ENCODE measurements at places on chromosomes 2 and 18.

DNA sequence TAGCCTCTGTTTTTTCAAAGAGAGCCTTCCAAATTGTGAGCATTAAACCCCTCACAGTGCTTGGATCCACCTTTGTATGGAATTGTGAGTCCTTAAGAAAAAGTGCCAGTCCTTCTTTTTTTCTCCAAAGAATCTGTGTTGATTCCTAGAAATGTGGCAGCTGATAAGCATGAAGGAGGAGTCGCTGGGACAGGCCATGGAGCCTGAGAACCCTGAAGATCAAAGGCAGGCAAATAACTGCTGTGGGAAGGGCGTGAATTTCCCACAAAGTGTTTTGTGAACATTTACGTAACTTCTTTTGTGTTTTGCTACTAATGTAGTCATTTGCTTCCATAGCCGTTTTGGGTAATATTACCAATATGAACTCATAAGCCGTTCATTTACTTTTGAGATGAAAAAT, 27.7 kb upstream of the CHMP1B start:
- no peak for DNase-seq

- DNase-seq, result no peak
These were observed 41.6 kb downstream of the TBC1D8 start for GRCh38 chr2:101109451-101110118.

DNA sequence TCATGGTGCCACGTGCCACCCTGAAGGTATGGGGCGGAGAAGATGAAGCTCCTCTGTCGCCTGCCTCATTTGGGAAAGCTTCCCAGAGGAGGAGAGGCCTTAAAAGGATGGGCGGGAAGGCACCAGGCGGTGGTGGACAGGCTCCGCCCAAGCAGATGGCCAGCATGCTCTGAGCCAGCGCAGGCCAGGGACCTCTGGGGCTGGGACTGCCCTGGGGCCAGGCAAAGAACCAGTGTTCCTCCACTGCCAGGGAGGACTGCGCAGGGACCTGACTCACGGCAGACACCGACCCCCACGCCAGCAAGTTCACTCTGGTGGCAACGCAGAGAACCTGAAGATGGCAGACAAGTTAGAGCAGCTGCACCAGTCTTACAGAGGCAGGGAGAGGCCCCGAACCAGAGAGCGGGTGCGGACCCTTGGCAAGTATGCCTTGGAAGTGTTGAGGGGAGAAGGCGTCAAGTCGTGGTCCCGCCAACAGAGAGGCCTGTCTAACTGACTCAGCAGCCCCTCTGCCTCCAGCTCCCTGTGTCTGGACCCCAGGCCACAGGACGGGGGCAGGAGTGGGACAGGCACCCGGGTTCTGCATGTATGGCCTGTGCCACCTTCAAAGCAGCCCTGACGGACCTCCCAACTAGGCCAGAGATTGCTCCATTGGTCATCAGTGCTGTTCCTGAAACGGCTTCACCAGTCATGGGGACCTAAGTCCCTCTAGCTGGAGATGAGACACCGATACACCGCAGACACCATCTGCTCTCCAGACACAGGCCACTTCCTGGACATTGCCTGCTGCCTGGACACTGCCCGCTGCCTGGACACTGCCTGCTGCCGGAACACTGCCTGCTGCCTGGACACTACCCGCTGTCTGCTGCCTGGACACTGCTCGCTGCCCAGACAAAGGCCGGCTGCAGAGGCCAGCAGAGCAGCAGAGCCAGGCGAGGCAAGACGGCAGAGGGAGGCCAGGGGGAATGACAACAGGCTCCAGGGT, 124.7 kb downstream of the HDAC4 start:
- DNase-seq, result no peak

DNA sequence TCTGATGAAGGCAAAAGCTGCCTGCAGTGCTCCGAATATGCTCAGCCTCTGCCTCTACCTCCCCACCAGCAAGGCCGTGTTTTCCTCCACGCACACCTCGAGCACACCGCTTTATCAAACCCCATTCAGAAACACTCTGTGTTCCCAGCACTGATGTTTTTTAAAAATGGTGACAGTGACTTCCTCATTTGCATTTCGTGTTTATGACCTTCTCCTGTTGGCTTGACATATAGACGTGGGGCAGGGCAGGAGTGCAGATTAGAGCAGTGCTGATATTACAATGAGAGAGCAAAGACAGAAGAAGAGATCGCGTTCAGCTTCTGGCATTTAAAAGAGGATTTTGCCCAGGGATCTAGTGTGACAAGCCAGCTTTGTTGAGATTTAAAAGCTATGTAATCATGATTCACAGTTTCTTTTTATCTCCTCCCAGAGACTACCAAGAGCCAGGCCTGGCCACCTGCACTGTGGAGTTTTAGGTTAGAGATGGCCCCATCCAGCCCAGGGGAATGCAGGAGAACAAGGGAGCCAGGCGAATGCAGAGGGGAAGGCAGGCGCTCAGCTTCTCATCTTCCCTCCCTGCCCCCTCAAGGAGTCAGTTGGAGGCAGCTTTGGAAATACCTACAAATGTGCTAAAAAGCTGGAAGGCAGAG, 61.5 kb upstream of the NEDD4L start:
- DNase-seq, result no peak

GRCh38 chr18:12008181-12008767, 27.0 kb downstream of the IMPA2 start:
- no peak for DNase-seq

GRCh38 chr2:11365096-11365879, 20.9 kb upstream of the ROCK2 start:
- DNase-seq, result no peak

- DNase-seq, result no peak
These were observed 49.9 kb downstream of the MTCL1 start for GRCh38 chr18:8754995-8755960.

DNA sequence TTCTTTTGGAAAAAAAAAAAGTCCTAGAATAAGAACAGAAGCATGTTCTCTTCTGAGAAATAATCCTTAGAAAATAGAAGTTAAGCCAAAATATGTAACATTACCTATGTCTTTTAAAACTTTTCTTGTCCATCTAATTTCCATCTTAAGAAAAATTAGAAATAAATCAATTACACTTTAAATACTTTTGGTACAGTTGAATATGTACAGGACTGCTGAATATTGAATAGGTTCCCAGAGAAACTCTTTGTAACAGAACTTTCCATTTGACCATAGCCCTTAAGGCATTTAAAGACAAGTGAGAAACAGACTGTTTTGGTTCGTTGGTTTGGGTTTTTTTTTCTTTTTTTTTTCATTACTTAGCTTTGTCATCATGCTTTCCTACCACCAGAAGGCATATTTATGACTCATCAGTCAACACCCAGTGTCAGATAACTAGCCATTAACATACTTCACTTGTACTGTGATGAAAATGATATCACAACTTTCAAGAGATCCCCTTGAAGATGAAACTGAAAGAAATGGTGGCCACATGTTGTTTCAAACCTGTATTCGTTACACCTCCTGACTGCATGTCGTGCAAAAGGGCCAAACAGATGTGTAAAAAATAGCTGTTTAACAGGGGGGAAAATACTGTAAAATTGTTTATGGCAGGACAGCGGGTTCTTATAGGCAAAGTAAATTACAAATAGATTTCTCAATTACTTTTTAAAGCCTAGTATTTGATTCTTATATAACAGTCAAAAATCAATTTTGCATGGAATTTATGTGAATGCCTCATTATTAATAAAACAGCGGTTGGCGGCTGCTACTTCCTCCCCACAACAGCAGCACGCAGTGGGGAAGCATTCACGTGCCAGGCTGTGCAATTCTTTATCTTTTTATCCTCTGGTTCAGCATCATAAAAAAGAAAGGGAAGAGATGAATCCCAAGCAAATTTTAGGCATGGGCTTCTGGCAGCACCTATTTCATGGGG, 280.7 kb upstream of the HNRNPA3 start:
- DNase-seq, result no peak

DNA sequence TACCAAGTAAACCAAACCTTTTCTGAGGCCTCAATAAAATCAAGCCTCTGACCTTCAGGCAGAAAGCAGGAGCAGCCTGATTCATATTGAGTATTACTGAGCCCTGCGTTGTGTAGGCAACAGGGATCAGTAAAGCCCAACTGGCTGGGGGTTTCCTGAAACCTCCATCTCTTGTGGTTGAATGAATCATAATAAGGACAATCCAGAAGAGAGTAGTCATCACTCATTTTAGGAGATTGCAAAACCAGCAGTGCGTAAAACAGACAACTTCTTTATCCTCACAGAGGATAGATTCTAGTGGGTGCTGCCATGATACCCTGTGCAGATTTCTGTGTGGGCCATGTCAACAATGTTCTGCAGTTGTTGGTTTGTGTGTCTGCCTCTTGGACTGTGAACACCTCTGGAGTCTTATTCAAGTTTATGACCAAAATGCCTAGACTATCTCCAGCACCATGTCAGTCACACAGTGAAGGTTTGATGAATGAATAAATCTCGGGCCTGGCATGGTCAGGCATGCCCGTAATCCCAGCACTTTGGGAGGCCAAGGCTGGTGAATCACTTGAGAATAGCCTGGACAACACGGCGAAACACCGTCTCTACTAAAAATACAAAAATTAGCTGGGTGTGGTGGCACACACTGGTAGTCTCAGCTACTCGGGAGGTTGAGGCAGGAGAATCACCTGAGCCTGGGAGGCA, 51.8 kb upstream of the RAB27B start:
- peak; percentile 88 for DNase-seq

- no peak for DNase-seq
These were observed 236.4 kb downstream of the PLCL1 start for GRCh38 chr2:198040835-198041234.

DNA sequence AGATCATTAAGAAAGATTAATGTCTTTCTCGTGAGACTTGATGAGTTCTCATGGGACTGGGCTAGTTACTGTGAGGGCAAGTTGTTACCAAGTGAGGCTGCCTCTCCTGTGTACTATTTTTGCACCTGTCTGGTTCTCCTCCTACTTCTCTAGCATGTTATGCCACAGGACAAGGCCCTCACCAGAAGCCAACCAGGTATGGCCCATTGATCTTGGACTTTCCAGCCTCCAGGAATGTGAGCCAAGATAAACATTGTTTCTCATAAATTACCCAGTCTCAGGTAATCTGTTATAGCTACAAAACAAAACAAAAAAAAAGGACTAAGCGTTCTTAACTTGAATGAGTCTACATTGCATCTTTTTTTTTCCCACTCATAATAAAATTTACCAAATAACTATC, 184.1 kb downstream of the CDH7 start:
- DNase-seq, result no peak

GRCh38 chr2:151237422-151238025, 24.1 kb downstream of the RBM43 start:
- DNase-seq, result no peak

DNA sequence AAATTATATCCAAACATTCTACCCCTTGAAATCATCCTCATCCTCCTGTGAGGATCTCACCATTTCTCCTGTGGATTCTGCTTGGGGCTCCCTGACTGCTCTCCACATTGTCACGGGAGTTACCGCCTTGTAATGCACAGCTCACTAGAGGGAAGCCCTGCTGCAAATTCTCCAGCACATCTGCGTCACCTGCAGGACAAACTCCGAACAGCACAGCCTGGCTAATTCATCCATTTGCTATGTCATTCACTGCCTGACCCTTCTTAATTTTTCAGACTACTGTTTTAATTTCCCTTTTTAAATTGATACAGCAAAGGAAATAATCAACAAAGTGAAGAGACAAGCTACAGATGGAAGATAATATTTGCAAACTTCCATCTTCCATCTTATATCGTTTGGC, 627.4 kb downstream of the FBXO15 start:
- no peak for DNase-seq

- DNase-seq, result no peak
These were observed 293.2 kb upstream of the EPAS1 start for GRCh38 chr2:46003903-46004473.

- DNase-seq, result no peak
These were observed 59.0 kb upstream of the SPATS2L start for GRCh38 chr2:200247494-200247893.

DNA sequence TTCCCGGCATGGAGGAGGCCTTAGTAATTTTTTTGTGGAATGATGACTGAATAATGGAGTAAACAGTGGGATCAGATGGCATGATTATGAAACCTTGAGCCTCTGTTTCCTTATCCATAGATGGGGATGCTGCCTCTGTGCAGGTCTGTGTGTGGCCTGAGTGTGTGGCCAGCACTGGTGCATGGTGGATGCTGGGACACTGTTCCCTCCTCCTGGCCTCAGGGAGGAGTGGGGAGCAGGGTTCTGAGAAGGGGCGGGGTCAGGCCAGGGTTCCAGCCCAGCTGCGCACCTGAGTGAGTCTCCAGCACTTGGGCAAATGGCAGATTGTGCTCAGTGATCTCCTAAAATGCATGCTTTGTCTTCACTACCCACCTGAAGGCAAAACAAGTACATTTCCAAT, 66.4 kb downstream of the DCDC2C start:
- DNase-seq, result no peak

GRCh38 chr2:237058423-237058822, 27.3 kb upstream of the COPS8 start:
- DNase-seq, result no peak

- no peak for DNase-seq
These were observed 78.5 kb downstream of the EXOC6B start for GRCh38 chr2:72747344-72747743.

GRCh38 chr18:63409301-63409700, 13.0 kb downstream of the VPS4B start:
- DNase-seq, result no peak

GRCh38 chr2:228747483-228747882, 523.6 kb downstream of the PID1 start:
- DNase-seq, result no peak

DNA sequence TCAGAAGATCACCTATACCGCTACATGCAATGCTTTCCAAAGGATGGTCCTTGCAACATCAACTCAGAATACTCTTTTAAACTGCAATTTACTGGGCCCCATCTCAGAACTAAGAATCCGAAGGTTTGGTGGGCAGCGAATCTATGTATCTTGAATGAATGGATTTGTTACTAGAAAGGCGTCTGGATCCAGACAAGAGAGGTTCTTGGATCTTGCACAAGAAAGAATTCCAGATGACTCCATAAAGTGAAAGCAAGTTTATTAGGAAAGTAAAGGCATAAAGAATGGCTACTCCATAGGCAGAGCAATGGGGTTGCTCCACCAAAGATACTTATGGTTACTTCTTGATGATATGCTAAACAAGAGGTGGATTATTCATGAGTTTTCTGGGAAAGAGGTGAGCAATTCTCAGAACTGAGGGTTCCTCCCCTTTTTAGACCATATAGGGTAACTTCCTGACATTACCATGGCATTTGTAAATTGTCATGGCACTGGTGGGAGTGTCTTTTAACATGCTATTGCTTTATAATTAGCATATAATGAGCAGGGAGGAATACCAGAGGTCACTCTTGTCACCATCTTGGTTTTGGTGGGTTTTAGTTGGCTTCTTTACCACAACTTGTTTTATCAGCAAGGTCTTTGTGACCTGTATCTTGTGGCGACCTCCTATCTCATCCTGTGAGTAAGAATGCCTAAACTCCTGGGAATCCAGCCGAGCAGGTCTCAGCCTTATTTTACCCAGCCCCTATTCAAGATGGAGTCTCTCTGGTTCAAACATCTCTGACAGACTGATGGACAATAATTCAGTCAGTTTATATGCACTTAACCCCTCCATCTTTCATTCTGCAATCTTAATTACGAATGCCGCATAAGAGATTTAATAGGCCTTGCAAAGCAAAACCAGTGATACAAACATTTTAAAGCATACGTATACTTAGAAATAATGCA, 7.5 kb upstream of the RMDN2 start:
- DNase-seq, result no peak
